Heart left ventricle (tissue), 16 donors: ENCODE measurements at places on chromosomes 16 and 17. TPM values are rescaled to one million over a fixed set of nuclear protein-coding genes. Genes with fewer than 3 reads are reported as not detected.

PYY gene
- not detected for total RNA-seq

ASIC2 gene
- not detected for total RNA-seq

MIEF2 gene
- total RNA-seq, result 23.4 TPM

OTOP3 gene
- total RNA-seq, result not detected

KRT33A gene
- not detected for total RNA-seq

AGRP gene
- total RNA-seq, result not detected

SLFN11 gene
- 15.6 TPM for total RNA-seq

MT1F gene
- not detected for total RNA-seq

TLCD2 gene
- total RNA-seq, result 1.7 TPM

TEKT5 gene
- not detected for total RNA-seq

SMIM22 gene
- total RNA-seq, result not detected

BANP gene
- total RNA-seq, result 16.7 TPM

PDE6G gene
- total RNA-seq, result 1.5 TPM

DNA sequence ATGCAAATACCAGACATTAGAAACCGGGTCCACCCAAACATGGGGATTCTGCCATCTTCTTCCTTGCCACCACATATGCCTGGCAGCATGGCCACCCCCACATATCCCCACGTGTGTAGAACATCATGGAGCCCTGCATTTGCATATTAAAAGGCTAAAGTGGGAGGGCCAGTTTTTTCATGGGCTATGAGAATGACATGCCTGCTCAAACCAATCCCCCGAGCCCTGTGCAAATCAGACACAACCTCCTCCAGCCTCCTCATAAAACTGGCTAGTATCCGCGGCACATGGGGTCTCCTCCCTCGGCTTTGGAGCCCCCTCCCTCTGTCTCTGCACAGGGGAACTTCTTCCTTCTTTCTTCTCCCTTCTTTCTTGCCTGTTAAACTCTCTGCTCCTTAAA is 174.9 kb upstream of the WSCD1 start:
- no peak for DNase-seq

GRCh38 chr16:75022567-75022966 is 23.7 kb downstream of the ZNRF1 start:
- DNase-seq, result no peak

DNA sequence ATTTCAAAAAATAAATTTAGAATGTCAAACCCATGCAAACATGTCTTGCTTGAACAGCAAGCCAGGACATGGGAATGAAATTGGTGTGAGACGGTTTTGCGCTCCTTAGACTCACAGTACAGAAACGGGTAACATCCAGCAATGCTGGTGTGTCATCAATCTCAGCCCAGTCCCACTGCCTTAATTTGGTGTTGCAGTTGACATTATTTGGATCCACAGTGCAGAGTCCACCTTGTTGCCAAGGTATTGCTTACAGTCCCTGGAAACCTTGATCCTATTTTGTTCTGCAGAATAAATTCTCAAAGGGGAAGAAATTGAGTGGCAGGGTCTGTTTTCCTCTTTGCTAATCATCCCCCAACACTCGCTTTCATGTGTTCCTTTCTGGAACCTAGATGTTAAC is 311.6 kb upstream of the MON1B start:
- no peak for DNase-seq

- no peak for DNase-seq
Measured at GRCh38 chr16:630249-630814, 453 bp upstream of the WFIKKN1 start.

DNA sequence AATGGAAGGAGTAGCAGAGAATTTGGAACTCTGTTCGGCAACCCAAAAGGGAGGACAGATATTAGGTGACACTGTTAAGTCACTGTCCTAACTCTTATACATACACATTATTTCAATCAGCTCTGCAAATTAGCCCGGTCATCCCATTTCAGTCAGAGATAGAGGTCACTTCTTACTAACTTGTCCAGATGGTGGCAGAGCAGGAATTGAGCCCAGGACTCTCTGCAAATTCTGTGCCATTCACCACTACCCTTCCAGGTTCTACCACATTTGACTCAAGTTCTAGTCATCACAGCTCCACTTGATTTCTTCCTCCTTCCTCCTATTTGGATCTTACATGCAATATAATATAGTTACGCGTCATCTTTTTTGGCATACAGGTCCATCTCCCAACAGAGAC is 35.9 kb upstream of the NUDT7 start:
- DNase-seq, result no peak

GRCh38 chr16:50102051-50102746 is 36.4 kb downstream of the HEATR3 start:
- no peak for DNase-seq

- peak; percentile 55 for DNase-seq
Measured at GRCh38 chr17:45131616-45132319, 547 bp downstream of the PLCD3 start.

GRCh38 chr16:89026121-89026612 is 49.2 kb upstream of the CBFA2T3 start:
- DNase-seq, result no peak

GRCh38 chr16:73735954-73736353 is 560.7 kb upstream of the PSMD7 start:
- no peak for DNase-seq

DNA sequence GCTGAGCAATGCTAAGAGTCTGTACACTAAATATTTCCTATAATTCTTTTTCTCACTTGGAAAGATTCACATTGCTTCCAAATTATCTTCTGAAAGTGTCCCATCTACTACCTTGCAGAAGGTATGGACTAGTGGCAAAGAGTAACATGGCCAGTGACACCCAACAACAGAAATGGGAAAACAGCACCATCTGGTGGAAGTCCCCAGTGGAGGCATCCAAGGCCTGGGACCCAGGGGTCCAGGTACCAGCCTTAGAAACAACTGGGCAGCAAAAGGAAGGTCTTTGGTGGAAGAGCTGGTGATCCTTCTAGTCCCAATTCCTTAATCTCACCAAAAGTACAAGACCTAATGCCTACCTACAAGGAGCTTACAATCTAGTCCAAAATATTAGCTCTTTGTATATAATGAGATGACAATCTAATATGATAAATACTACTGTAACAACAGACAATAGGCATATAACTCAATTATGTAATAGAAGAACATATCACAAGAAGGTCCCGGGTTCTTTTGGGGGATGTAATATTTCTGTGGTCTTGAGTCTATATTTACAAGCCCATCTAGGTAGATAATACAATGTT is 55.3 kb downstream of the SKAP1 start:
- no peak for DNase-seq

- no peak for DNase-seq
Measured at GRCh38 chr16:50695017-50696000, 1.9 kb downstream of the NOD2 start.

DNA sequence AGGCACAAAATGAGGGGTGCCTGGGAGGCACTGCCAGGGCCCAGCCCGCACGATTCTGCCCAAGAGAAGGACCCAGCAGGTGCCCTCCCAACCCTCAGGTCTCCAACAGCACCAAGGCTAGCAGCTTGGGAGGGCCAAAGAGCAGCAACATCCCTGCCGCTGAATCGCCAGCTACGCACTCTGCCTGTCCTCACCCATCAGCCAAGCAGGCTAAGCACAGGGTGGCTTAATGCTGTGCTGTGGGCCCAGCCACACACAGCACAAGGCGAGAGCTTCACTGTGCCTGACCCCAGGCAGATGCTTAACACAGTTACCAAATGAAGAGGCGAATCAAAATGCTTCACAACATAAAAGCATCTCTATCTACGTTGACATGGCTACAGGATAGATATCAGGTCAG is 10.6 kb upstream of the MRPL38 start:
- DNase-seq, result no peak

GRCh38 chr17:75365009-75365930 is 40.2 kb downstream of the GRB2 start:
- no peak for DNase-seq

GRCh38 chr16:86862595-86863280 is 284.4 kb downstream of the FOXL1 start:
- DNase-seq, result peak; percentile 46

DNA sequence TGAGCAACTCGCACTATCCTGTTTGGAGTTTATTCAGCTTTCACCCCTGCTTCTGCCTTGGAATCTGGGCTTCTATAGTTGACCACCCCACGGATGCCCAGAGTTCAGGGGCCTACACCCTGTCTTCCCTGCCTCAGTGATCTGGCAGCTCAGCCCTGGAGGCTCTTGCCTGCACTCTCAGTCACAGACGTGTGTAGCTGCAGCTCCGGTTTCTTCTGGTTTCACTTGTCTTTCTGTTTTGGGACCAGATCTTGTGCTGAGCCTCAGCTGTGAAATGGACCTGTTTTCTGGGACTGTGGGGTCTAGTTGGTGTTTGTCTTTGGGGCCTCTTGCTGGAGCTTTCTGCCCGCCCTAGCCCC is 5.8 kb downstream of the GPT2 start:
- no peak for DNase-seq

DNA sequence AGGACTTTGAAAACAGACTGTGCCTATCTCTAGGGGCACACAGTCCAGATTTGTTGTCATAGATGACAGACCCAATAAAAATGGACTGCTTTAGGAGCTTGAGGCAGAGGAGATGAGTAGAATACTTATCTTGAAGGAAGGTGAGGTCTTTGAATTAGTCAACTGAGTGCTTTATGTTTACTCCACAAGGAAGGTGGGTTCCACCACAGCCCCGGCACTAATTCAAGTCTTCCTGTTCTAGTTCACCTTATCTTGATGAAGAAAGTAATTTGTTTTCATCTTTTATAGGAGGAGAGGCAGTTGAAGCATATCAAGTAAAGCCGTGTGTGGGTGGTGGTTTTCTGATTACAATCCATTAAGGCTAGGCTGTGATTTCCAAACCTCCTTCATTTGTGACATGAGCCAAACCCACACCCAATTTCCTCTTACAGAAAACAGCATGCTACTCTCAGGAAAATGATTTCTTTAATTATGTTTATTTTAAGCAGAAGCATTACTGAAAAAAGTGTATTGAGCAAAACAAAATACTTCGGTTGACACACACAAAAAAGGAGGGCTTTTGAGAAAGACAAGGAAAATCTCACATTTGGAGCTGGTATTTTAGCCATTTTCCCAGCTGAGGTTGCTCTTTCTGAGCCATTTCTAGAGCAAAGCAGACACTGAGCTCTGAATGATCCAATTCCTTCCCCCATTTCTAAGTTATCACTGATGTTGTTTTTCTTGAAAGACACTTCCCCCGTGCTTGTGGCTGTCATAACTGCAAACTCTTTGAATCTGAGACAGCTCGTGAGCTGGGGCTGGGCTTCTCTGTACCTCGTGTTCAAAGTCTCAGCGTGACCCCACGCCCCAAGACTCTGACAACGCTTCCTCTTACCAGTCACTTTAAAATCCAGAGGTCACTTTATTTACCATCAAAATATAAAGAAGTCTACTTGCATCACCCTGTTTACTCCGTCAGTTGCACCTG is 35.4 kb downstream of the CDRT15 start:
- no peak for DNase-seq

DNA sequence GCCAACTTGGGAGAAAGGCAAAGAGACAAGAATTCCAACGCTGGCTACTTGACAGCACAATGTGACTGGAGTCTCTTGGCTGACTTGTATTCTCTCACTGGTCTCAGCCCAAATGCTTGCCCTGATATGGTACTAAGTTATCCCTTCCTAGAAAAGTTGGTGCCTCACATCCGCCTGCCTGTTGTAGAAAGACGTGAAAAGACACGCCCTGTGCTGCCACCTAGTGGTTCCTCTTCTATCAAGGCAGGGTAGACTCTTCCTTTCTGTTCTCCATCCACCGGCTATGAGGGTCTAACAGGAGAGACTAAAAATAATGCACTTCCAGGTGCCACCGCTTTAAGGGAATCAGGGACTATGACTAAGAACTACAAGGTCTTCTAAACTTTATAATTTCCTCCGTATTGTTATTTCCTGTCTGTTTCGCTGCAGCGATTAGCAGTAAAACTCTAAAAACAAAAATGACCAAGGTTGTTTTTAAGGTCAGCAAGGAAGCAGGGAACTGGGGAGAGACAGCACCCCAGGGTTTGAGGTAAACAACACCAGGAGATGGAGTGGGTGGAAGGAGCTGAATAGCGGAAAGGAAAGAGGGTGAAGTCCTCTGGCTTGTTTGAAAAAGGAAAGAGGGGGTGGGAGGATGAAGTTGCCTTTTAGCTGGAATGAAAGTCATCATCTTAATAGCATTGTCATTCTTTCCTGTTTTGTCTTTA is 109.5 kb downstream of the YPEL2 start:
- peak; percentile 95 for DNase-seq

DNA sequence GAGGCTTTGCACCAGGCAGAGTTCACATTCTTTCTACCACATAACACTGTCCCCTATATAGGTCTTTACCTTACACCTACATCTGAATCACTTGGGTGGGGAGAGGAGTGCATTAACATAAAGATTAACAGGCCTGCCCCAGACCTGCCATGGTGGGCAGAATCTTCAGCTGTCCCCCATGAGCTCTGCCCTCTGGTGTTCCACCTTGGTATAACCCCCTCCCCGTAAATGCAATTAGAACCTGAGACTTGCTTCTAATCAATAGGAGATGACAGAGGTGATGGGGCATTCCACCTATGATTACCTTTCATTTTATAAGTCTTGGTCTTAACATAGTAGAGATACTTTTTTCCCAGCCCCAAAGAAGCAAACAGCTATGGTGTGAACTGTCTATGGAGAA is 20.4 kb upstream of the GRIN2A start:
- no peak for DNase-seq

DNA sequence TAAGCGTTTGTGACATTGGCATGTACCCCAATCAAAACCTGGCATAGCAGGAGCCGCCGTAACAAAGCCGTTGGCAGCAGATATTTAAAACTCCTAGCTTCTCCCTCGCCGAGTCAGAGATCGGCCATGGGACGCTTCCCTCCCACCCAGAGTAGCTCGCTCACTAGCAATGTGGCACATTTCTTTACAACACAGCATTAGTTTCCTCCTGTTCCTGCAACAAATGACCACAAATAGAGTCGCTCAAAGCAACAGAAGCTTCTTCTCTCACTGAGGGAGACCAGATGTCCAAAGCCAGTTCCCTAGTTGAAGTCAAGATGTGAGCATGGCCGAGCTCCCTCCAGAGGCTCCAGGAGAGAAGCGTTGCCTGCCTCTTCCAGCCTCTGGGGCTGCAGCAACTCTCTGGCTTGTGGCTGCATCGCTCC is 106.7 kb downstream of the RBFOX3 start:
- DNase-seq, result no peak

DNA sequence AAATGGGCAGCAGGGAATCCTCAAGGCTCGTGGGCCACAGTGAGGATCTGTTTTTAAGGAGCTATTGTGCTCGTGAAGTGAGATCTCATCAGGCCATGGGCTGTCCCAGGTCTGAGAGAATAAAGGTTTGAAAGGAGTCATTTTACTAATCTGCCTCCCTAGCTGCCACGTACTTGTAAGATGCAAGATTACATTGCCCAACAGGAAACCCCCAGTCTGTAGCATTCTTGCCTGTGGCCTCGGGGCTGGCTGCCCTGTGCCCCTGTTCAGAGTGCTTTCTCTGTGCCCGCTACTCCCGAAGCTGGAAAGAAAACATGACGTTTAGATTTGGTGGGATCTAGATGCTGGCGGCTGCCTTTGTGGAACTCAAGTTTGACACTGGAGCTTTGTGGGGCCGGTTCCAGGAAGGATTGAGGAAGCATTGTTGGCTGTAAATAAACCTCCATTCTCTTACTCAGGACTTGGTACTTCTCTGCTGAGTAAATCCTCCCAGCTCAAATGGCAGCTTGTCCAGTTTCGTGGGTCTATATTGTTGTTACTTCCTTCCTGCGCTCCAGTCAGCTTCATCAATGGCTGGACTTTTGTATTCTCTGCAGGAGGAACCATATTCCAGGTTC is 21.2 kb downstream of the SAP30BP start:
- DNase-seq, result no peak
